ENCODE measurements at places on chromosomes 3 and 15.

DNA sequence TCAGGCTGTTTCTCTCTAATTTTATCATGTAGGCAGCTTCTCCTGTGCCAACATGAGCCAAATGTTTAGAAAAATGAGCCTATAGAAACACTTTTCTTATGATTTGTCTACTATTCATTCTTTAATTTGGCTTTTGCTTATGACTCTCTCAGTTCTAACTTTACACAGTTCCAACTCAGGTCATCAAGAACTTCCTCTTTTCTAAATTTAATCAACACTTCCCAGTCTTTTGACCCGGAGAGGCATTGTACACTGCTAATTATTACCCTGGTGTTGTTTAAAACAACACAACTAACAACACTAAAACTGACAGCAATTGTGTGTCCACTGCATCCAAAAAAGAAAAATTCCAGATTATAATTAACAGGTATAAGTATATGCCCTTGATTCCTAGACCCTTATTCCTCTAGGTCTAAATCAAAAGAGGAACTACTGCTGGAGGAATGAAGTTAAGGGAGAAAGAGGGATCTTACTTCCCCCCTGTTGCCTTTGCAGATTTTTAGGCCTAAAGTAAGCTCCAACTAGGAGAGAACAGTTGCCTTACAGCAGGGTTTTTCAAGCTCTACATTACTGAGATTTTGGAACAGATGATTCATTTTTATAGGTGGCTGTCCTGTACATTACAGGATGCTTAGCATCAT lies 332.2 kb upstream of the GOLIM4 start:
- DNase-seq, result no peak

GRCh38 chr15:41961001-41961518 lies 11.3 kb downstream of the EHD4 start:
- DNase-seq, result peak; percentile 77

DNA sequence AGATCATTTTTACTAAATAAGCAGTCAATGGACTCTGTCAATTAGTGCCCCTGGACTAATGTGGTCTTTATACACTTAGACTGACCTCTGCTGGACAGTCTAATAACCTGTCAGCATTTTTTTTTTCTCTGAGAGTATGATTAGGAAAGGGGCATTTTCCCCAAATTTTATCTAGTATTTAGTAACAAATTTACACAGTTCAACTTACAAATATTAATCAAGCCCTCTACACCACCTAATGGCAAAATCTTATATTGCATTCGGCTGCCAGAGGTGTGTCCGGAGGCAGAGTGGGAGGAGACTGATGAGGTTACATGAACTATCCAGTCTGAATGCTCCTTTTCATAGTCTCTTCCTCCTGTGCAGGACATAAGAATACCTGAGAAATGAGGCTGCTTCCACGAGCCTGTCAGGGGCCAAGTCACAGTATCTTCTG lies 36.0 kb upstream of the COLQ start:
- peak; percentile 88 for DNase-seq

DNA sequence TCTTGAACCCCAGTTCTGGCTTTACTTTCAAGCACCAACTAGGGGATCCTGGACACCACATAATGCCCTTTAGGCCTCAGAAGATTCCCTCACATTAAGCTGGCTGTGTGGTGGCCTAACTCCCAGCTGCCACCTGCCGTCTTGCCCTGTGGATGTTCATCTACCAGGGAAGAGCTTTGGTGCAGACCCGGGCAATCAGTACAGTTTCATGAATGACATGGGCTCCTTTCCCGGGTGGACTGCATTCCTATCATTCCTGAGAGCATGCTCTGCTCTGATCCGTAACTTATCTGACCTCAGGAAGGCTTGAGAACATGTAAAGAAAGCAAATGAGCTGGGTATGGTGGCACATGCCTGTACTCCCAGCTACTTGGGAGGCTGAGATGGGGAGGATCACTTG lies 50.0 kb upstream of the GSK3B start:
- DNase-seq, result no peak

DNA sequence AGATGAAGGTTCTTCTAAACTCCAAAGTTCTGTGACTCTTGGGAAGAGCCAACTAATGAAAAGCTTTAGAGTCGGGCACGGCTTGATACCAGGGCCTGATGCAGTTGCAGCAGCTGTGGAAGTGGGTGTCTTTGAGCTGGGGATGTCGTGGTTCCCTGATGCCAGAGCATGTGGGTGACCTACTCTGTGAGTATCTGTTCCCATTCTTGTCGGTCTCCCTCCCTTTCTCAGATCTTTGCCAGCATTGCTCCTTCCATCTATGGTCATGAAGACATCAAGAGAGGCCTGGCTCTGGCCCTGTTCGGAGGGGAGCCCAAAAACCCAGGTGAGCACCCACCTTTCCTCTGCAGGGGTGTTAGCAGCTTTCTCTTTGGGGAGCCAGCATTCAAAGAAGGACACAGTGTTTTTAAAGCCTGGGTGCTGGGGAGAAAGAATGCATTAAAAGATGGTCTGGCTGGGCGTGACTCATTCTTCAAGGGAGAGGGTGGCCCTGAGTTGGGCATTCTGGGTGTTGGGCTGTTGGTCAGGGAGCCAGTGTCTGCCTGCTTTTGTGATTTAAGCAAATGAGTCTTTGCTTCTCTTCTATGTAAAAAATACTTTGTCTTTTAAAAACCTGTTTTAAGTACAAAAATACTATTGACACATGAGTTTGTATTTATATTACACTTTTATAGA lies 13.2 kb upstream of the PODXL2 start:
- no peak for DNase-seq

- DNase-seq, result no peak
These were observed 91.3 kb downstream of the PLXNA1 start for GRCh38 chr3:127073941-127074820.

DNA sequence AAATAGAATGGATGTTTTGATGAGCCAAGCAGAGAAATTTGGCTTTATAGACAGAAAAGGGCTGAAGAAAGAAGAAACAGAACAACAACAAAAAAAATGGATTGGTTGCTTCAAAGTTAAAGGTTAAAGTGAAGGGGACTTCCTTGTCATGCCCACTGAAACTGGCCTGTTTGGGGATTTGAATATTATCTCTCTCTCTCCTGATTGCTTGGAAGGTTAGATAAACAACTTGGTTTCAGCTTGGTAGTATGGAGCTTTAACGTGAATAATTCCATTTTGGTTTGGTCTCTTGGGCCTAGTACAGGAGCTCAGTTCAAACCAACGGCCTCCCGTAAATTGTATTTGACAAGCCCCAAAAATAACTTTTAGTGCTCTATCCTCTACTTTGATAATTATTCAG lies 70.8 kb upstream of the MBNL1 start:
- no peak for DNase-seq

DNA sequence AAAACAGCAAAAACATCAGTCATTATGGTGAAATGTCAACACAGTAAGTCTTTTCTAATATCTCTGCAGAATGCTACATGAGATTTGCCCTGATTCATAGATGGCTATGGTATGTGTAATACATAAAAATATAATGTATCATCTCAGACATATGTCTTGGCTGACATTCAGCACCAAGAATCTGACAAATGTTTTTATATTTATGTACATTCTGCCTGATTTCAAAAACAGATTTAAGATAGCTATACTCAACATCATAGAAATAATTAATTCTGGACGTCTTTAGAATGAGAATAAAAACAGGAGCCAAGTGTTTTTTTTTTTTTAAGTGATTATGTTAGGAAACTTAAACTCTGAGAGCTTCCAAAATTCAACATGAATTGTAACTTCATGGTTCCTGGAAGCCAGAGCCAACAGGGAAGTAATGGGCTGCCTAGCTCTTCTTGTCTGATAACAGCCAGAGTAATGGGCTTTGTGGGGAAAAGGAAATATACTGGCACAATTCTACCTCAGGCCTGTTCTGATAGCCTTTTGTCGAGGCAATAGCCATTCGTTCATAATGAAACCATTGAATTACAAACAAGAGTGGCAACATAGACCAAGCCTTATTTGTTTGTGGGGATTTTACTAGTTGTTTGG lies 184.4 kb downstream of the VGLL4 start:
- DNase-seq, result peak; percentile 13

GRCh38 chr3:22216601-22217000 lies 465.6 kb upstream of the ZNF385D start:
- DNase-seq, result no peak

DNA sequence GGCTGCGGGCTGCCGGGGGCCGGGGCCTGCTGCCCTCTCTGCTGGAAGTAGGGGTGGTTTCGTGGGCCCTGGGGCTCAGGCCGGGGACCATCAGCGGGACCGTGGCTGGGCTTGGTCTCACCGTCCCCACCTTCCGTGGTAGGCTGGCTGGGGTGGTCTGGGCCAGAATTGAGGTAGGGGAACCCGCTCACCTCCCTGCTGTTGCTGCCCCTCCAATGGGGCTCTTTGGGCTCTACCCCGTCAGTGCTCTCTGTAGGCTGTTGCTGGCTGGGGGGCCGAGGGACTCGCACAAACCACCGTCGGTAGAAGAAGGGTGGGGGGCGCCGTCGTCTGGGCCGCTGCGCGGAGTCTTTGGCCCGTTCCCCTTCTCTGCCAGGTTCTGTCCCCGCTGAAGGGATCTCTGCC lies 23.4 kb downstream of the RGMA start:
- no peak for DNase-seq

GRCh38 chr3:146682171-146682570 lies 77.0 kb upstream of the PLSCR5 start:
- DNase-seq, result no peak

- no peak for DNase-seq
These were observed 925.1 kb downstream of the OTOL1 start for GRCh38 chr3:162421721-162422120.

DNA sequence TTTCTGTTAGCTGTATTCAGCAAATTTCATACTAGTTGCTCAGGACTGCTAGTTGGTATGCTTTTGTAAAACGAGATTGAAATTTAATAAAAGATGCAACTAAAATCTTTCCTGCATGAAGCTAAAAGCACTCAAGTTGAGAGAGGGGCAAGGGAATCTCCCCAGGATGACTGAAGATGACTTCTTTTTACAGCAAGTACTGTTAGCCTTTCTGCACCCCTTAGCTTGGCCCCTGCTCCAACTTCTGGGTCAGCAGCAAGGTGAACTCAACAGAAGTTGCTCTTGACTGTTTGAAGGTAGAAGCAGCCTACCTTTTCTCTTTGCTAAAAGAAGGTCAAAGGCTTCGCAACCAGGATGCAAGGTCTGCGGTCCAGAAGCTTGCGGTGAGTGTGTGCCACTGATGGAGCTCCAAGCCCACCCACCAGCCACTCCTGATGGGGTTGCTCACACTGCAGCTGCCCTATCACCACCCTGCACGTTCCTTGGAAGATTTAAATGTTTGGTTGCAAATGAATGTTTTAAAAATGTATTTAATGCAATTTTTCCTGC lies 32.5 kb downstream of the NME9 start:
- no peak for DNase-seq

DNA sequence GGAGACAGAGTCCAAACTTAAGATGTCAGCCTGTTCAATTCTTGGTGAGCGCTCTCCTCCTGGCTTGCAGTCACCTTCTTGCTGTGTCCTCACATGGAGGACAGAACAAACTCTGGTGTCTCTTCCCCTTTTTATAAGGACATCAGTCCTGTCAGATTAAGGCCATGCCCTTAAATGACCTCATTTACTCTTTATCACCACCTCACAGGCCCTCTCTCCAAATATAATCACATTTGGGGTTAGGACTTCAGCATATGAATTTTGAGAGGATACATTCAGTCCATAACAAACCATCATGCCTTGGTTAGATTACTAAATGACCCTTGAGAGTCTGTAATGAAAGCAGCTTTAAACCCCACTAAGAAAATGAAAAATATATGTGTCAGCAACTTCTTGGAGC lies 175.2 kb downstream of the TAFA4 start:
- DNase-seq, result no peak

- no peak for DNase-seq
These were observed 985.4 kb downstream of the PLOD2 start for GRCh38 chr3:145175626-145176025.

- no peak for DNase-seq
These were observed 9.0 kb downstream of the TGM4 start for GRCh38 chr3:44883213-44883955.

GRCh38 chr3:45950131-45950530 lies 6.9 kb downstream of the CXCR6 start:
- no peak for DNase-seq

- no peak for DNase-seq
These were observed 63.4 kb downstream of the EOMES start for GRCh38 chr3:27658741-27659140.

DNA sequence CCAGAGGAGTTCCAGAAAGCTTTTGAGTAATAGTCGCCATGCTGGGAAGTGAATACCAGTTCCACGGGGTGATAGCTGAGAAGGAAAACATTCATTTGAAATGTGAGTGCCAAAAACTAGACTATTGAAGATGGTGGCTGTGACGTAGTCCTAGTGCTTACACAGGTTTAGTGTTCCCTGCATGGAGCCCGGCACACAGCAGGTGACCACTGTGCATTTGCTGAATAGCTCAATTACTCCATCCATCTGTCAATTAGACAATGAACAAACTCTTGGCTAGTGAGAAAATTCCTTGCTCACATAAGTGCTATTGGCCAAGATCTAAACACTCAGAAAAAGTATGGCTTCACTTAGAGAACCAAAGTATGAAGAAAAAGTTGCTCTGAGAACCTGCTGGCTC lies 448.1 kb upstream of the WNT5A start:
- DNase-seq, result no peak

- DNase-seq, result no peak
These were observed 29.5 kb upstream of the OSTN start for GRCh38 chr3:191169566-191169965.

DNA sequence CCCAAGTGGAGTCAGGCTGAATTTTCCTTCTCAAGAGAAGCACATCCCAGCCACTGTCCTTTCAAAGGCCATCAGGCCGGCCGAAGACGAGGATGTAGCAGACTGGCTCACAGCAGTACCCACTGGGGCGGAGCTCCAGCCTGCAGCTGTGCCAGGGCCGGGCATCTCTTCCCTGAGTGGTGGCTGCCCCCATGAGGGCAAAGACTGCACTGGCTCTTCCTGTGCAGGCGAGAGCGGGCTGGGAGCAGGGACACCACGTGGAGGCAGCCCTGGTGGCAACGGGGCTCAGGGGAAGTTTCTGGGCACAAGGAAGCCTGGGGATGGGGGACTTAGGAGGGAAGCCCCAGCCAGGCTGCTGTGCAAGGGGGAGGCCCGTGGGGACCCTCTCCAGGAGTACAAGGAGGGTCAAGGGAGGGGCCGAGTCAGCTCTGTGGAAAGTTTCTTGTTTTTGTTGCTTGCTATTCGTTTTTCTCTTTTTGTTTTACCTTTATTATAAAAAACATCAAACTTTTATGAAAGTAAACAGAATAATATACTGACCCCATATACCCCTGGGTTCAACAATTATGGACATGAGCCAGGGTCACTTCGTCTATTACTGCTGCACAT lies 66.1 kb downstream of the RPN1 start:
- DNase-seq, result peak; percentile 84

DNA sequence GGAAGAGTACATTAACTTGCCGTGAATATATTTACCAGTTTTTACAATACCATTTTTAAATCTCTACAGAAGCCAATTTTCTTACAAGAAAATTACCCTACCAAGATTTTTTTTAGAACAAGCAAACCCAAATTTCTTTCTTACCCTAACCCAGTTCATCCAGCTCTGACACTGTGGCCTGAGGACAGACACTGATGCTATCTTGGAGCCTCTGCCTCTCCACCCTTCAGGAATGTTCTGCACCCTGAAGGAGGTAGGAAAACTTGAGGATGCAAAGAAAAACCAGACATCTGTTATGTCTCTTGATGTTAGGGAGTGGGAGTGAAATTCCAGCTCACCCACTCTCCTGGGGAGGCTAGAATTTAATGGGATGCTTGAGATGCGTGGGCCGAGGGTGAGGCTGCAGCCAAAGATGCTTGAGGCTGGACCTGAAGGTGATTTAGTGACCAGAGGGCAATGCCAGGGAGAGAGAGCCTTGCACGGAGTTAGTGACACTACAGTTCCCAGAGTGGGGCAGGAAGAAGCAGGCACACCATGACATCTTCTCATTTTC lies 69.9 kb downstream of the LIPC start:
- DNase-seq, result no peak

- DNase-seq, result peak; percentile 95
These were observed at the start of gene DHX36 for GRCh38 chr3:154323891-154324738. Gene DHX36, minus strand, starts transcription at chr3:154324487. Its CDS starts 71 bp downstream, at chr3:154324416.

All from lung microvascular endothelial cell (primary cell).